Hypothalamus (tissue), 51 donors: ENCODE measurements at places on chromosomes 2 and 18.

- DNase-seq = no peak
These were observed 124.7 kb downstream of the PPP1R1C start for GRCh38 chr2:182110347-182110746.

DNA sequence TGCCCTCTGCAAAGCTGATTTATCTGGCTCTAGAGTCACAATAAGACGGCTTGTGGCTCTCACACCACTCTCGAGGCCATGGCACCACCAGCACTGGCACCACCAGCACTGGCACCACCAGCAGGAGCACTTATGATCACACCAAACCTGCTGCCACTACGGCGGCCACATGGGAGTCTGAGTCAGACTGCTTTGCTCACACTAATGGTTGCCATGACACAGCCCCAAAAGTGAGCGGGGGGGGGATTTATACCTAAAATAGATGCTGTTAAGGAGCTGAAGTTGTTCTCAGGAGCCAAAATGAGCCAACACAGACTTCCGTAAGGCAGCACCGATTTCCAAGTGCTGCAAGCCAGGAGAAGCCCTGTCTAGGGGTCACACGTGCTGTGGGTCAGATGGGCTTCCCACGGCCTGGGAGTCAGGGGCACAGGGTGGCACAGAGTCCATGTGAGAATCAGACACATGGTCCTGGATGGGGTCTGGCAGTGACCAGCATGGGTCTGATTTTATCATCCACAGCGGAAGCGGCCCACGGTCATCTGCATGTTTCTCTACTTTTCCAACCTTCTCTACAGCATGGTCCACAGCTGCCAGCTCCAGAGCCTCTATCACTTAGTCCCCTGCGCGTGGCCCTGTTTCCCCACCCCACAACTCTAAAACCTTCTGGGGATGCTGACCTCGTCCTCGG lies 16.7 kb downstream of the DNMT3A start:
- peak; percentile 56 for DNase-seq

GRCh38 chr18:46856973-46857372 lies 60.3 kb downstream of the PIAS2 start:
- DNase-seq = peak; percentile 1

- no peak for DNase-seq
These were observed 68.1 kb upstream of the LYPD6B start for GRCh38 chr2:148970385-148970784.

- no peak for DNase-seq
These were observed 58.4 kb upstream of the DNMT3A start for GRCh38 chr2:25400169-25400568.

GRCh38 chr2:128433911-128434550 lies 115.4 kb upstream of the HS6ST1 start:
- no peak for DNase-seq
